ENCODE measurements at places on chromosomes 12 and 14.

GRCh38 chr14:35867280-35867629, 41.1 kb downstream of the BRMS1L start:
- no peak for DNase-seq

- no peak for DNase-seq
Measured at GRCh38 chr12:31361730-31362114, 35.8 kb upstream of the SINHCAF start.

DNA sequence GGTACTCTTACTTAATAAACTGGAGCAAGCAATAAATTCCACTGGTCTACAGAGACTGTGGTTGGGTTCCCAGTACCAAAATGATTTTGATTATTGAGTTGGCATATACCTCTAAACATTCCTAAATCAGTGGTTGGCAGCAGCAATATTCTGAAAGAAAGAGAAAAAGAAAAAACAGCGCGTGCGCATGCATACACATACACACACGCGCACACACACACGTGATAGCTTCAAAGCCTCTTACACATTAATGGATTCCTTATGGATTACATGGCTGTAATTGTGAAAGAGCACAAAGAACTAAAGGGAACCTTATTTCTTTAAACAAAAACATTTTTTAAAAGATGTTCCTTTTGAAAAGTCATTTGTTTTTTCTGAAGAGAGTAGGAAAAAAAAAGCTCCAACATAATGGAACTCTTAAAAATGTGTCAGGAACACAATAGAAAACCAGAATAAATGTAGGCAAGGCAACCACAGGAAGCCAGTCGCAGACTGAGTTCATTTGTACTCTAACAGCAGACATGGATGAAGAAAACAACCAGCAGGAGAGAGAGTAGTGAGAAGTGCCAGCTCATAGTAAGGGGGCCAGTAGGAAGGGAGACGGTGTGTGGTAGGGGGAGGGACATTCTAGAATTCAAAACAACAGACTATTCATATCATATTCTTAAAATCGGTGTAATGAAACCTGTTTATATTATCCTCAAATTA, 80.0 kb downstream of the DRAM1 start:
- DNase-seq, result no peak

DNA sequence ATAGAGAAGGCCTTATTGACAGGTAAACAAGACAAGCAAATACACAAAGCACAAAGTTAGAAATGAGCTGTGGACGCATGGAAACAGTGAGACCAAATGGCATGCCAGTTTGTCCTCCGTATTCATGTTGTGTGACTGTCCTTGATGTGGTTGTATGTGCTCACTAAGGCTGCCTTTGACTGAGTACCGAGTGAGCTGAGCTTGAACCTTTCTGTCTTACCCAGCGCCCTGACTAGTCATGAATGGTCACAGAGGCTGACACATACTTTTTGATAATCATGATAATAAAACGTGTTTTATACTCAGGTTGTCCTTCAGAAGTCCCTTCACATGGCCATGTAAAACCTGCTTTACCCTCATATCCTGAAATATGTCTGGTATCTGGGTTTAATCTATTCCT, 553 bp upstream of the CATSPERB start:
- no peak for DNase-seq

GRCh38 chr14:65043893-65044595, 57.3 kb downstream of the FNTB start:
- DNase-seq, result no peak

- no peak for DNase-seq
Measured at GRCh38 chr14:65382586-65382985, 29.9 kb upstream of the FUT8 start.

GRCh38 chr14:98908050-98908449, 363.9 kb downstream of the BCL11B start:
- DNase-seq, result no peak

DNA sequence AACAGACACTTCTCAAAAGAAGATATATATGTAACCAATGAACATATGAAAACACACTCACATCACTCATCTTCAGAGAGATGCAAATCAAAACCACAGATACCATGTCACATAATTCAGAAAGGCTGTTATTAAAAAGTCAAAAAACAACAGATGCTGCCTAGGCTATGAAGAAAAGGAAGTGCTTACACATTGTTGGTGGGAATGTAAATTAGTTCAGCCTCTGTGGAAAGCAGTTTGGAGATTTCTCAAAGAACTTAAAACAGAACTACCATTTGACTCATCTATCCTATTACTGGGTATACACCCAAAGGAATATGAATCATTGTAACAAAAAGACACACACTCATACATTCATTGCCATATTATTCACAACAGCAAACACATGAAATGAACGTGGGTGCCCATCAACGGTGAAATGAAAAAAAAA, 35.1 kb downstream of the EIF2S3B start:
- DNase-seq, result no peak

DNA sequence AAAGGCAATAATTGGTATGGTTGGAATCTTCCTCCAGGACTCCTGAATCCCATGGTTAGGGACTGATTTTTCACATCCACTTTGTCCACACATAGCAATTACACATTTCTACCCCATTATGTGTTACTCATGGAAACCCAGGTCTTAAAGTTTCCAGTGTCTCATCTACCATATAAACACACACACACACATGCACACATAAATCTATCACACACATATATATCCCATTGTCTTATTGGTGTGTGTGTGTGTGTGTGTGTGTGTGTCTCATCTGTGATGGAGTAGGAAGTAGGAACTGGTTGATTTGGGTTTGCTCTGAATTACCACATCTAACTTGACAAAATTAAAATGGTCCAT, 525.4 kb downstream of the FUT8 start:
- no peak for DNase-seq

GRCh38 chr12:129854591-129854990, 49.2 kb downstream of the TMEM132D start:
- peak; percentile 50 for DNase-seq

DNA sequence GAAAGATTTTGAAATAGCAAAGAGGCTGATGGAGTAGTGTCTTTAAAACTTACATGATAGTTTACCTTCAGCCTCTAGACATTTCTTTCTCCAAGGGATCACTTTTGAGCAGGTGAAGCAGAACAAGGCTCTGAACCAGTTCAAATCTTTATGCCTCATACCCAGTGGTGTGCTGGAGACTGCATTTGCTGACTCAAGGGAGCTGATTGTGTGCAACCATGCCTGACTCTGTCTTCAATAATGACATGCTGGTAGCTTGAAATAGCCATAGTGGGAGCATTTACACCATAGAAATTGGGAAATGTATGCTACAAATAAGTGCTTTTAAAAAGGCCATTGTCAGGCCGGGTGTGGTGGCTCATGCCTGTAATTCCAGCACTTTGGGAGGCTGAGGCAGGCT, 482.0 kb downstream of the TMTC2 start:
- DNase-seq, result no peak

GRCh38 chr12:60251091-60251490, 655.3 kb downstream of the SLC16A7 start:
- no peak for DNase-seq

DNA sequence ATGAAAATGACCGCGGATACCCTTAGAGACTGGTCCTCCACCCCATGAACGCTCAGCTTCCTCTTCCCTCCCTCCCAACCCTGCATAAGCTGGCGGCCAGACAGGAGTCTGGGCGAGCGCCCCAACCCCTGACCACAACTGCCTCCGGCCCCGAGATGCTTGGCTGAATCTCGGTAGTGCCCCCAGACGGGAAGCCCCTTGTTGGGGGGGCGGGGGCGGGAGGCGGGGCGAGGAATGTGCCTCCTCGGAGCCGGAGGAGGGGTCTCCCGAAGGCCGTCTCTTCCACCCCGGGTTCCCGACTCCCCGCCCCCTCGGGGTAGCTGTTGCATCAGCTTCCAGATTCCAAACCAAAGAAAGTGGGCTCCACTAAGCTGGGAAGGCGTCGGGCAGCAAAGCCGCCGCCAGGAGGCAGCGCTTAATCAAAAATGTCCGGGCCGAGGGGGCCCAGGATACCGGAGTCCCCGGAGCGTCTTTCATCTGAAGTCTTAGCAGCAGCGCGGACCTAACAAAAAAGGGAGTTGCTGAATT, 7.1 kb upstream of the MRPL52 start:
- peak; percentile 84 for DNase-seq

GRCh38 chr12:55708695-55709233, 1.1 kb upstream of the ITGA7 start:
- DNase-seq, result no peak

DNA sequence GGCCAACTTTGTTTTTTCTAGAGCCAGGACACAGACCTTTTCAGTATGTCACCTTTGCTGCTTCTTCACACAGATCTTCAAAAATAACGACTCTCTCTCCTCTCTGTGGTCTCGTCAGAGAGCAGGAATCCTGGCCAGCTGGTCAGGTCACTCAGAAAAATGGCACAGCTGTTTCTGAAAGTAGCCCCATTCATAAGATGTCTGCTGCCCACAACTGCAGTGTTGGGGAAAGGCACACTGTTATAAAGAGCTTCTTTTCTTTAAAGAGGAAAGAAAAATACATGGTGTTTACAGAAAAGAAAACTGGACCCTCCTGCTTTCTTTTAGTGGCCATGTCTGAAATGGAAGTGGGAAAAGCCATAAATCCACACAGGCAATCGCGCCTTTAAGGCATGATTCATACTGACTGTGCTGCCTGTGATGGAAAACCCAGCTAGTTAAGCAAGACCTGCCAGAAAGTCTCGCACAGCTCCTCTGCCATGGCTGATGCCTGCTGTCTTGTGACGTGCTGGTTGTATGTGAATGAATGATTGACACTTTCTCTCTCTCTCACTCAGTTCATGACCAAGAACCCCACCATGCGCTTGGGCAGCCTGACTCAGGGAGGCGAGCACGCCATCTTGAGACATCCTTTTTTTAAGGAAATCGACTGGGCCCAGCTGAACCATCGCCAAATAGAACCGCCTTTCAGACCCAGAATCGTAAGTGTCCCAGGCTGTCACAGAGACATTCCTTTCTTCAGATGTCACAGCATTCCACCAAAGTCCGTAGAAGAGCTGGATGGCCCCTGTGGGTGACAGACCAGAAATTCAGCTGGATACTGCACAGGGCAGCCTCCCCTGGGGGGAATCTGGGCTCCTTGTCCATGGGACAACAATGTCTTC, 147.9 kb upstream of the HIF1A start:
- peak; percentile 91 for DNase-seq

GRCh38 chr14:90523544-90523943, 126.7 kb downstream of the CALM1 start:
- DNase-seq, result no peak

DNA sequence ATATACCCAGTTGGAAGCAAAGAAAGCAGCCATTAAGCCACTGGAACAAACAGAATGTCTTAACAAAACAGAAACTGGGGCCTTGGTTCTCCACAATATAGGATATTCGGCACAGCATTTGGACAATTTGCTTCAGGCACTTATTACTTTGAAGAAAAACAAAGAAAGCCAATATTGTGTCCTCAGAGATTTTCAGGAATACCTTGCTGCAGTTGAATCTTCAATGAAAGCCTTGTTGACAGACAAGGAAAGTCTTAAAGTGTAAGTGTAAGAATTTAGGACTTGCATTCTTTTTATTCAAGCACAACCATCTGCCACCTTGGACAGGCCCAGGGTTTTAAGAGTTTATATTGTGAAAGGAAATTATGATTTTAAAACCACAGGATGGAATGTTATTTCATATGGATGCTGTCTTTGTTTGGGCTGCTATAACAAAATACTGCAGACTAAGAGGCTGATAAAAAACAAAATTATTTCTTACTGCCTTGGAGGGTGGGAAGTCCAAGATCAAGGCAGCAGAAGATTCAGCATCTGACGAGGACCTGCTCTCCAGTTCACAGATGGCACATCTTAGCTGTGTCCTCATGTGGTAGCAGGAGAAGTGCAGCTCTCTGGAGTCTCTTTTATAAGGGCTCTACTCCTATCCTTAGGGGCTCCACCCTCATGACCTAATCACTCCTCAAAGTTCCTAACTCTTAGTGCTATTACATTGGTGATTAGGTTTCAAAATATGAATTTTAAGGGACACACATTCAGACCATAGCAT, 197.0 kb downstream of the SYNE2 start:
- DNase-seq, result no peak

DNA sequence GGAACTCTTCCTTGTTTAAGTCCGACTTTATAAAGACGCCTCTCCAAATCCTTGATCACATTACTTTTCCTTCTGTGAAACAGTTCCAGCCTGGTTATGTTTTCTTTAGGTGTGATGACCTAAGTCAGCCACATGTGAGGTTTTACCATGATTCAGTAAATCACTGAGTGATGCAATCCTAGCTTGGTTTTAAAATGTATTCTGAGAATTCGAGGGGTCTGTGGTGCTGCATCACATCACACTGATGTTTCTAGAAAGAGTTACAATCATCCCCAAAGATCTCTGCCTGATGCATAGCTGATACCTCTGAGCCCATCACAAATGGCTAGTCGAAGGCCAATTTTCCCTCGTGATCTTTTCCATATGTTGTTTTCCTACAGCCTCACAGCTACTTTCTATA, 152.7 kb downstream of the ANO2 start:
- peak; percentile 10 for DNase-seq

- no peak for DNase-seq
Measured at GRCh38 chr12:110819646-110820045, 27.1 kb upstream of the CCDC63 start.

DNA sequence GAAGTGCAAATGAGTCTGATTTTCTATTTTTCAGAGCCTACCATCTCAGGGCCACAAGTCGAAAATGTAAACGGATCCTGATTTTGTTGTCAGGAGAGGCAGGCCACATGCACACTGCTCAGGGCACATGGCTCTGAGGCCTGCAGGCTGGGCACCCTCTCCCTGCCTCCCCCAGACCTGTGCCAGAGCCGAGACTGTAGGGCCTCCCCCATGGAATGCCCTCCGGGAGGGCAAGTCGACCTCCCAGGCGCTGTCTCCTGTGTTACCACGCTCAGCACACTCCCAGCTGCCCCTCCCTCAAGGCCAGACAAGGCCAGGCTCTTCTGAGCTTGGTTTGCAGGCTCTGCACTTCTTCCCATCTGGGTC, 121.7 kb downstream of the CRACR2A start:
- DNase-seq, result no peak

DNA sequence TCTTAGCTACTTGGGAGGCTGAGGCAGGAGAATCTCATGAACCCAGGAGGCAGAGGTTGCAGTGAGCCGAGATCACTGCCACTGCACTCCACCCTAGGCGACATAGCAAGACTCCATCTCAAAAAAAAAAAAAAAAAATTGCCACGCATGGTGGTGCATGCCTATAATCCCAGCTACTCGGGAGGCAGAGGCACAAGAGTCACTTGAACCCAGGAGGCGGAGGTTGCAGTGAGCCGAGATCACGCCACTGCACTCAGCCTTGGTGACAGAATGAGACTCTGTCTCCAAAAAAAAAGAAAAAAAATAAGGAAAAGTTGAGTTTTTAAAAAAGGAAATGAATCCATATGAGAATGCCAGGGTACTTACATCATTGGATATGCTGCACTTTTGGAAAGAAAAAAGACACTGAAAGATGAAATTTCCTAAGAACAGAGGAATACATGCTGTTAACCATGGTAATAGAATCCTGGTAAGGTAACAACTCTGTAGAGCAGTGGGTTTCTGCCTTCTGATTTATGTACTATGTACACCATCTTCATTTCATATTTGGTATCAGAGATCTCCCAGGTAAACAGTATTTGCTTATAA, 222.7 kb downstream of the ERC1 start:
- DNase-seq, result no peak

GRCh38 chr12:131458048-131458374, 252.9 kb upstream of the SFSWAP start:
- no peak for DNase-seq

Data from Daoy (cell line).